HuH-7.5 (cell line): ENCODE measurements at places on chromosomes 5 and 9.

GRCh38 chr5:78377056-78377717 lies 16.8 kb downstream of the SCAMP1 start:
- DNase-seq = no peak

DNA sequence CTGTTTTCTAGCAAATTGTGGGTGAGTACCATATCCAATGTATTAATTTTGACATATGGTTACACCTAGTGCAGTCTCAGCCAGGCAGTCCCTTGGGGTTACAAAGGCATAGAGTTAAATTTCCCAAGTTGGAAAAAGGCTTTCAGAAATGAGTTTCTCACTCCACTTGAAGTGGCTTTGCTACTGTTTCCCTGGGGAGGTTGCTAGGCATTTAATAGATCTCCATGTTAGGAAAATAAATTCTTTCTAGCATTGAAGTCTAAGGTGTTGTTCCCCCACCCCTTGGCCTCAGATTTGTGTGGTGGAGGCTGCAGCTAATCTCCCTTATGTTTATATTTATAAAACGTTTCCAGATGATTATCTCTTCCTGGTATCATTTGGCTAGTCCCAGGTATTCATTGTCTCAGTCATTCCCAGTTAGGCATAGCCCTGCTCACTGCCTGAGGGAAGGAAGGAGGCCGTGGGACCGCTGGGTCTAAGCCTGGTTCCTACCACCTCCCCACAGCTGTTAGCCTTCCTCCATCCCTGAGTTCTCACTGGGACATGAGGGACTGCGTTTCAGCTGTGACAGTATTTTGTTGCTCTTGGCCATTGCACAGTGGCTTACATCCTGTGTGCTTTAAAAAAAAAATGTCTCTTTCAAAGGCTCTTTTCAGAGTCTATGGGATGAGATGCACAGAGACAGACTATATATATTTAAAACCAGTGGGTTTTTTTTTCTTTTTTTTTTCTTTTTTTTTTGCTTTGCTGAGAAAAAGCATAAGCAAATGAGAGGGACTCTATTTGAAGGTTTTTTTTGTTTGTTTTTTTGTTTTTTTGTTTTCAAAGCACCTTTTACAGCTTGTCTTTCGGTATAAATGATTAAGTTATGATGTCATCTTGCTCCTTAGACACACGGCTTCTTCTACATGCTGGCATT lies 121.5 kb downstream of the MAST4 start:
- no peak for DNase-seq

GRCh38 chr5:78779262-78779661 lies 130.7 kb upstream of the LHFPL2 start:
- no peak for DNase-seq

DNA sequence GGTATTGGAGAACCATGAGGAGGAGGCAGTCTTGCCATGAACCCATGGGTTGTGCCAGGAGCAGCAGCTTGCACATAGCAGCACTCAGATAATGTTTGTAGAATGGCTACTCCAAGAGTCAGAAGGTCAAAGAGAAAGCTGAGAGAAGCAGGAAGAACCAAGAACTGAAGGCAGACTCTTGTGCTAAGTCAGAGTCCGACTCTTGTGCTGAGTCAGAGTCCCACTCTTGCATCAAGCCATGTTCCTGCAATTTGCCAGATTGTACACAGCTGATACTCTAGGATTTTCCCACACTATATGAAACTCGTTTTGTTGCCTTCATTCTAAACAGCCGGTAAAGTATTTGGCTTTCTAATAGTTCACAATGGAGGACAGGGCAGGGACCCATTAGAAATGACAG lies 26.2 kb upstream of the HSPA9 start:
- DNase-seq = no peak

GRCh38 chr5:128196080-128196479 lies 112.5 kb downstream of the SLC12A2 start:
- no peak for DNase-seq

GRCh38 chr5:151151793-151152192 lies 5.8 kb downstream of the ANXA6 start:
- DNase-seq = no peak

- no peak for DNase-seq
Measured at GRCh38 chr9:96078897-96079490, 203.5 kb downstream of the ERCC6L2 start.

DNA sequence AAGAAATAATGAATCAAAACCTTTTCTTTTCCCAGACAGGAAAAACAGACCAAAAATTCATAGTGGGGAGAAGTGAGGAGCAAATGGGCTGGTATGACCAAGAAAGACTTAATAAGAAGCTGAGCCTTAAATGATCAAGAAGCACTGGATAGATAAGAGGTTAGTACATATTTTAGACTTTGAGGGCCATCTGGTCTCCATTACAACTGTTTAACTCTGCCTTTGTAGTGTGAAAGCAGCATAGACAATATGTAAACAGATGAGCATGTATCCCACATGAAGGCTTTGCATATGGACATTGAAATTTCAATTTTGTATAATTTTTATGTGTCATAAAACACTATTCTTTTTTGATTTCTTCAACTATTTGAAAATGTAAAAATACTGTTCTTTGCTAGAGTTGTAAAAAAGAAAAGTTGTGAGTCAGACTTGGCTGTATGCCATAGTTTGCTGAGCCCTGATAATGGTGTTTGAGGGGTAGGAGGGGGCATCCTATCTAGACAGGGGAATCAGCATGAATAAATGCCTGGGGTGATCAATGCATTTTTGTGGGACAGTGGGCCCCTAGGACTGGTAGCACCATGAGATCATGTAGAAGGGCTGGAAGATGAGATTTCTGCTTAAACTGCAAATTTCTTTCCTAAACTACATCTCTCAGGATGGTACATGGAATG lies 91.8 kb upstream of the GPR151 start:
- DNase-seq = no peak

- no peak for DNase-seq
Measured at GRCh38 chr5:64214132-64214531, 48.5 kb downstream of the RNF180 start.

- no peak for DNase-seq
Measured at GRCh38 chr5:12566441-12566840, 662.2 kb upstream of the CTNND2 start.

DNA sequence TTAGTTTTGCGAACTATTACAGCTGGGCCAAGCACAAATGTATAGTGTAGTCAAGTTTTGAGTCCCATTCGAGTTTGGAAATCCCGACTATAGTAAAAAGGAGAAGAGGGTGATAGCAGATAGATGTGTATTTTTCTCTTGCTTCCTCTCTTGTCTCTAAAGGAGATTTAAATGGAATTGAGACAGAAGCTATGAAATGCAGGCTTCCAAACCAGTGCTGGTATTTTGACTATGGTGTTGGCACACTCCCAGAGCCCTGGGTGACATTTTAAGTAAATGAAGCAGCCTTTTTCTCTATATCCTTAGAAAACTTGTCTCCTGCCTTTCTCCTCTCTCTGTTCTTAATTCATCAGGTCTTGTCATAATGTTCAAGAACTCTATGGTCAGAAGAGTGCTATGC lies 17.7 kb upstream of the AUH start:
- no peak for DNase-seq

- no peak for DNase-seq
Measured at GRCh38 chr5:108945094-108945493, 197.4 kb downstream of the FER start.

DNA sequence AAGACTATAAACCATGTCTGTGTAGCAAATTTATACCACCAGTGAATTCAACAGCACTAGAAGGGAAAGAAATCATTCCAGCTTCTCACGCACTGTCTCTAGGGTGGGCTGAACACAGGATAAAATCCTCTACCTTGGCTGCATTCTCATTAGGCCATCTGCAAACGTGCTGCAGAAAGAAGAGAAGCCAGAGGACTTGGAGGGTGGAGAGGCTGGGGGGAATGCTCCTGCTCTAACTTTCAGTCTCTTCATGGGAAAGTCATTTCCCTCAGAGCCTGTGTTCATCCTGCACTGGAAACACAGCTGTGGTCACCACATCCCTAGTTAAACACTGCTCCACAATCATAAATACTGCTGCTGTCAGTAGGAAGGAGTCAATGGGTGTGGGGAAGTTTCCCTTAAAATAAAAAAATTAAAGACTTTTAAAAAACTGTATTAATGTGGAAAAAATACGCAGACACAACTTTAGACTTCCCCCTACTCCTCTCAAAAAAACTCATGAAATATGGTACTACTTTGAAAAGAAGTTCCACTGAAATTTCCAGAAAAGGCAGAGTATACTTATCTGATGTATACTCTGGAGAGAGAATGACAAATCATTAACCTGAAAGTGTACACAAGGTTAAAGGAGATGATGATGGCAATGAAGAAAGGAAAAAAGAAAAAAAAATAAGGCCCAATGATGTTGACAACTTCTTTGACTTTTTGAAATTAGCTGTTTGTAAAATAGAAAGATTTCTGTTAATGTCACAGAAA lies 46.8 kb downstream of the LHFPL2 start:
- DNase-seq = no peak

DNA sequence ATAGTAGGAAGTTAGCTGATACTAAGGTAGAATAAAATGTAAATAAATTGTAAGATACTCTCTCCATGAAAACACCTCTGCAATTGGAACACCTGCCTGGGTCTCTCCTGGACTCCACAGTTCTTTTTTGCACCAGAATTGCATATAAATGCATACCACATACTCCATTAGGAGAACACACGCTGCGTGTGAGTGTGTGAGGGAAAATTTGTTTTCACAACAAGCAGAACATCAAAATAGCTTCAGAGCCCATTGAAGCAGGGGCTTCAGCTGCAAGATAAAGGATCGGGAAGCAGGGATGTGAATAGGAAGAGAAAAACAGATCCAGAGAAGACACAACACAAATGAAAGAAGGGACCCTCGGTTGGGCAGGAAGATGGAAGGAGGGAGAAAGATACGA lies 389.8 kb upstream of the BRINP1 start:
- DNase-seq = no peak

GRCh38 chr5:181042036-181042713 lies 2.1 kb downstream of the BTNL9 start:
- no peak for DNase-seq
